ENCODE measurements at places on chromosomes 4 and X.

DNA sequence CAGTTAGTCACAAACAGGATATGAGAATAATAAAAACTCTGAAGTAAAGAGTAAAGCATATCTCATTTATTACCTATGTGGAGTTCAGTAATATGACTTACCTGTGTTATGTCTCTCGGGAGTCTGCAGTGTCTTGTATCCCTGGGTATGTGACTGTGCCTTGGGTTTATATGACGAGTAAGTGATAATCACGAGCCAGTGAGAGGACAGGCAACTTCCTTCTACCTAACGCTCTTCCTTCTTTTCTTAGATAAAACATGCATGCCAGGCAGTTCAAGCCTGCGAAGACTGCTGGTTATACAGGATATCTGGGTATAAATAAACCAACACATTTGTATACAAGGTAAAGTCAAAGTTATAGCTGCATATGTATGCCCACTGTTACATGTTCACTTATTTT, at the start of gene HPGDS:
Gene HPGDS (minus strand): TSS at position 143 of the 400 bp plus-strand sequence. CDS start 8,207 bp downstream, outside the sequence.
- no peak for DNase-seq

- peak; percentile 48 for DNase-seq
Observed at GRCh38 chrX:86148024-86148511, at the start of gene DACH2. Gene DACH2, plus strand, starts transcription at chrX:86148451.

DNA sequence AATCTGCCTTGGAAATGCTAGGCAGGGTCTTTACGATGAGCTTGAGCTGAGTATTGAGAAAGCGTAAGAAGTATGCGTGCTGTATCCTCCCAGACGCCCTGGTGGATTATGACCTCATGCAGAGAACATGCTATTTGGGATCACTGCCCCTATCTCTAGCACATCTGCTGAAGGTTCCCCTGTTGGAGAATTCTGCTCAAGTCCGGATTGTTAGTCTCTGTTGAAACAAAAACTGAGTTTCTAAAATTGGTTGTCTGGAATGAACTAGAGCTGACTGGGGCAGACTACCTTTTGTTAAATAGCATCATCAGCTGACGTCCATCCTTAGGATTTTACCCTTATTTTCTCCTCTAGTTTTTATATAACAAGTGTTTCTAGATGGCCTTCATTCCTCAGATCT, 7.5 kb downstream of the FHDC1 start:
- DNase-seq: no peak

DNA sequence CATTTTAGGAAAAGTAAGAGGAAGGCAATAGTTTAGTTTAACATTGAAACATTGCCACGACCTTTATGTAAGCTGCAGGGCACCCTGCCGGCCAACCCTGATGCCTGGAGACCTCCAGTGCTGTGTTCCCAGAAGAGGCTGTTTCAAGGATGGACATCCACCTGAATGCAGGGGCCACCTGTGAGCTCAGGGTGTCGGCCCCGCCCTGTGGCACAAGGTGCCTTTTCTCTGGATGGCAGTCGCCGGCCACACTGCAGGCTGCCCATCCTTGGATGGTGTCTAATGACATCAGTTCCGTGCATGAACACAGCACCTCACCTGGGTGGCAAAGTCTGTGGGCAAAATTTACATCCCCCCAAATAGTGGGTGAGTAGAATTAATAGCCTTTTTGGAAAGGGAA, 180.0 kb downstream of the AFAP1 start:
- DNase-seq: no peak

DNA sequence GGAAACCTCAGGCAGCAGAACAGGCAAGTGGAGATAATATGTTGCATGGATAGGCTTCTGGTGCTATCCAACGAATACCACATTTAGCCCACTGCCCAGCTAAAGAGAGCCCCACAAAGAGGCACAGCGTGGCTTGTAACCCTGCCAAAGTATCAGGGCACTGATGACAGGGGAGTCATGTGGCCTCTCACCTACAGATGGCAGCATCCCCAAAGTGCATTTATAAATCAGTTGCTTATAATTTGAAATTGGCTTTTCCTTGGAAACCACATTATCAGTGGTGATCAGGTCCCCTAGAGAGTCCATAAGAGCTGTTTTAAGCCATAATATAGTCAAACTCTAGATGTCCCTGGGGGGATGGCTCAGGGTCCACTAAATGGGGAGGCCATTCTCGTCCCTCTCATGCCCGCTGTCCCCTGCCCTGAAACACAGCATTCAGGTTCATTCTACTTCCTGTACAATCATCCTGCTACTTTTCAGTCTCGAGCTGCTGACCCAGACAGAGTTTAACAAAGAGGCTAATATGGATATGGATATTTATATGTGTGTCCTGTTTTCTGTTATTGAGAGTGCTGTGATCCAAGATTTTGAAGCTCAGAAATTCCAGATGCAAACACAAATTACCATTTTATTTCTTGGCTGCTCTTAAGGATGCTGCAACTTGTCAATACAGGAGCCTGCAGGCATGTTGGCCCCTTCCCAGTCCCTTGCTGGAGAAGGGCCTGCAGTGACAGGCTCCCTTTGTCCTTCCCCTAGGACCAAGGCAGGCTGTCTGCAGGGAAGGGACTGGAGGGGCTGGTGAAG, 28.5 kb downstream of the SRPX start:
- DNase-seq: no peak

GRCh38 chrX:78527818-78528217, 131.3 kb downstream of the RTL3 start:
- DNase-seq: no peak

- no peak for DNase-seq
Observed at GRCh38 chr4:182394181-182394580, 151.0 kb downstream of the TENM3 start.

GRCh38 chrX:48490661-48491060, 14.7 kb downstream of the FTSJ1 start:
- no peak for DNase-seq

DNA sequence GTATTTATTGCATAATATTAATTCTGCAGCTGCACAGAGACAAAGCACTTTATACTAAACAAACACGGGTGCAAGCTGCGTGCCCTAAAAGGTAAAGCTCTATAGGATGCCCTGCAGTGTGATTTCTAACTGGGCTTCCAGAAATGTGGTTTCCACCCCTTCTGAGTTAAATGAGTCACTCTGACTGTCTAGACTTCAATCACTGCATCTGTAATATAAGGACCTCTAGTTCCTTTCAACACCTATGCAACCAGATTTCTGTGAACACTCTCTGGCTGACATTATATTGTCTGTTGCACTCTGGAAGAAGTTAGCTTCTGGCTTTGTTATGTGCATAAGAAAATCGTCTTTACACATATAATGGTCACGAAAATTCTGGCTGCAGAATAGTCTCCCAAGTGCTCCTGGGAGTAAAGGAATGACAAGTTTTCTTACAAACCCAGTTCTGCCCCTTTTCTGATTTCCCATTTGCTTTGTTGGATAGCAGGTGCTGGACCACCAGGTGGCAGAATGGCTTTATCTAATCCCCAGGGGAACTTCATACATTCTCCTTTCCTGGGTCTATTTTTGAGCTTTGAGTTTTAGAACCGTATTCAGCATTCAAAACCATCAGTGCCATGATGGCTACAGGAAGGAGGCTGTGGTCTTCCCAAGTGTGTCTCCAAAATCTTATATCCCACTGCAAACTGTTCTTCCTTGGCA, 842.2 kb downstream of the STIM2 start:
- no peak for DNase-seq
